Activated T-helper 17 cell treated with anti-CD3 and anti-CD28 coated beads, Interleukin-2, amount 50 U/mL, for 72 hours (primary cell): ENCODE measurements at places on chromosomes 2 and 18.

GRCh38 chr2:25304826-25305596, 36.7 kb downstream of the DNMT3A start:
- ATAC-seq = no peak

DNA sequence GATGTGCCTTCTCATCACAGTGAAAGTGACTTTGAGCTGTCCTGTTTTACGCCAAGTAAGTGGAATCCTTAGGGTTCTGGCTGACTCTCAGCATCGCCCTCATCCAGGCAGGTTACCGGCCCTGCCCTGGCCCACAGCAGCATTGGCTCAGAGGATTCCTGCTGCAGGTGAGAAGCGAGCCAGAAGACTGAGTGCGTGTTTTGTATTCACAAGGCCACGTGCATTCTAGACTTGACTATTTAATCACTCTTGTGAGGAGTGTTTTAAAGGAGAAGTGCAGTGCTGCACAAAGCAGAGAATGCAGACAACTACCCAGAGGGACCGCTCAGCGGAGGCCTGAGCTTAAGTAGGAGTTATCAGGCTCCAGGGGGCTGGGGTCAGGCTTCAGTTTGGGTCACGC, 48.3 kb downstream of the LAMA3 start:
- ATAC-seq = no peak

DNA sequence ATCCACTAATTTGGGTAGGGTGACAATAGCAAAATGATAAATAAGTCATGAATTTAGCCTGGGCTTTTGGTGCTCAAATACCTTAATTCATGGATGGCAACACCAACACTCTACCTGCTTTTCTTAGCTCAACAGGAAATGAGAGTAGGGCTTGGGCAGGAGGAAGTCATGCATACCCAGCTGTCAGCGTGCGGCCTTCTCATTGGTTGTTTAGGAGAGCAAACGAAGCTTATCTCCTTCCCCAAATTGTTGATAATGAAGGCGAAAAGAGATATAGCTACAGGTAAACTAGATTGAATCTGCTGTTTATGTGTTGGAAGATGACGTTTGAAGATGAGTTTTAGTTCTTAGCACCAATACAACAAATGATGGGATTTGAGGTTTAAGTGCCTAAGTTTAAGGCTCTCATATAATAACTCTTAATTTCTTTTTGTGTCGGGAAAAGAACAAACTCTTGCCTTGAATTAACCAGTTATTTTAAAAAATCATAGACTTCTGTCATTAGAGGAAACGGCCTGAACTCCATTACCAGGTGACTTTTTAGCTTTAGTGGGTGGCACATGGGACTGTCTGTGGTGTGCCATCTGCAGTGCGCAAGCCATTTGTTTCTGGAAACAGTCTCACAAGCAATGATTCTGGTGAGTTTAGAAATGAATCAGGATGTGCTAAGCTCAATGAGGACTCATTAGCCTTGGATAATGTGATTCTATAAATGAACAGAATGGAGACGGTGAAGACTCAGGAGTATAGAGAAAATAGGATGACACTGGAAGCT, 19.8 kb downstream of the MAP4K4 start:
- ATAC-seq = peak; percentile 67

DNA sequence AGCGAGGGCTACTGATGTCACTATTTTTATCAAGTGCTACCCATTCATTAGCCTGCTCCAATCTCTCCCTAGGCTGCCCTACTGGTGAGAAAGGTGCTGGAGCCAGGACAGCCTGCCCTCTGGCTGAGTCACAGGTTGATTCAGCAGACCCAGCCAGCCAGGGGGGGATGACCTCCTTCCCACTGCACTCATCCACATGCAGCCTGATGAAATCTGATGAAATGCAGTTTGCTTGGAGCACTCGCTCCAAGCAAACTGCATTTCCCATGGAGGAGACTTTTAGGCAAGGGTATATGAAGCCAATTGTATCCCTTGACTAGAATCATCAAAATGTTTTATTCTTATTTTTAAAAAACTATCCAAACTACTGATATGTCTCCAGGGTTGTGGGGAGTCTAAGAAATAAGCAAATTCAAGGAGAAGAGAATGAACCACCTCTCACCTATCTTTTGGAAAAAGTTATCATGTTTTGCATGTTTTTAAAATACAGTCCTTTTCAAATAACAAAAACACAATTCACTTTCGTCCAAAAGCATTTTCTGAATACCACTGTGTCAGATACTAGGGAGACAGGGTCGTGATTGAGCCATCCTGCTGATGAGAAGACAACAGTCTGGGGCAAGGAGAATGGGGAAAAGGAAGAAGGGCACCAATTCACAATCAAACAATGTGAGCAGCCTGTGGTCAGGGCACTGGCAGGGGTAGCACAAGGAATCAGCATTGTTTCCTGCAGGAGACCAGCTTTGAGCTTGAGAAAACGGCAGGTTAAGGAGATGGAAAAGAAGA, 128.3 kb downstream of the AFF3 start:
- ATAC-seq = no peak

- ATAC-seq = no peak
These were observed 380.2 kb downstream of the LNPK start for GRCh38 chr2:175621821-175622220.

DNA sequence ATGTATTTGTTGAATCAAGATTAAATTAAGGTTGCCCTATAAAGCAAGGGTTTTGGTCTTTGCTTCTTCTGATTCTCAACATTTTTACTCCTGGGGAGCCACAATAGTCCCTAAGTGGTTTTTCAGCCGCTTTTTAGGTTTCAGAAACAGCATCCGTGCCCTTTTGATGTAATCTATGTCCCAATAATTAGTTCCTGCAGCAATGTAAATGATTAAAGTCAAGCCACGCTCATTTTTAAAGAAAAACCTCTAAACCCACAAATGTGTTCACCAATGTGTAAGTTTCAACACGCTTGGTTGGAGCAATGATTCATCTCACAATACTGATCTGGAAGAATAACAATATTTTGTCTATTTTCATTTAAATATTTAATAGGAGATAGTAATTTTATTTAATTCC, 5.6 kb downstream of the ARL4C start:
- ATAC-seq = peak; percentile 7

DNA sequence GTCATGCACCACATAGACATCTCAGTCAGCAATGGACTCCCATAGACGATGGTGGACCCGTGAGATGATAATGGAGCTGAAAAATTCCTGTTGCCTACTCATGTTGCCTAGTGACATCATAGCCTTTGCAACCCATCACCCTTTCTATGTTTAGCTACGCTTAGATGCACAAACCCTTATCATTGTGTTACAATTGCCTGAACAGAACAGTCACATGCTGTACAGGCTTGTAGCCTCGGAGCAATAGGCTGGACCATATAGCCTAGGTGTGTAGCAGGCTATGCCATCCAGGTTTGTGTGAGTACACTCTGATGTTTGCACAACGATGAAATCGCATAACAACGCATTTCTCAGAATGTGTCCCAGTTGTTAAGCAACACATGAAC, 221.6 kb downstream of the ALPK2 start:
- ATAC-seq = no peak

- peak; percentile 82 for ATAC-seq
These were observed 89.2 kb upstream of the CXCR4 start for GRCh38 chr2:136207030-136207623.

DNA sequence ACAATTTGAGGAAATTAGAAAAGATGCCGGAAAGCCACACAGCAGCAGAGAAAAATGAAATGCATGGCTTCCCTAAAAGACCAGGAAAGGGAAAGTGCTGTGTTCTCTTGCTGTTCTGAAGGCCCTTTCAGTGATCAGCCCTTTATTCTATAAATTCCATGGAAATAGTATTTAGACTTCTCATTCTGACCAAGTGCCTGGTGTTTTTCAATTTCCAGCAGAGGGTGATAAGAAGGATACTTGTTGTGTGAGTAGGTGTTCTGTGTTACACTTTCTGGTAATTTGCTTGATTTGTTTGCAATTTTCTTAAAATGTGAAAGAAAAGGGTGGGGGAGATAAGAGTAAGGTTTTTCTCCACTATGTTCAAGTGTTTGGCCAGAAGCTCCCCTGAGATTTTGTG, 504.5 kb downstream of the IRS1 start:
- no peak for ATAC-seq

- no peak for ATAC-seq
These were observed 45.2 kb upstream of the NYAP2 start for GRCh38 chr2:225354281-225354774.

- ATAC-seq = no peak
These were observed 807.4 kb downstream of the CNTNAP5 start for GRCh38 chr2:124832521-124832920.

DNA sequence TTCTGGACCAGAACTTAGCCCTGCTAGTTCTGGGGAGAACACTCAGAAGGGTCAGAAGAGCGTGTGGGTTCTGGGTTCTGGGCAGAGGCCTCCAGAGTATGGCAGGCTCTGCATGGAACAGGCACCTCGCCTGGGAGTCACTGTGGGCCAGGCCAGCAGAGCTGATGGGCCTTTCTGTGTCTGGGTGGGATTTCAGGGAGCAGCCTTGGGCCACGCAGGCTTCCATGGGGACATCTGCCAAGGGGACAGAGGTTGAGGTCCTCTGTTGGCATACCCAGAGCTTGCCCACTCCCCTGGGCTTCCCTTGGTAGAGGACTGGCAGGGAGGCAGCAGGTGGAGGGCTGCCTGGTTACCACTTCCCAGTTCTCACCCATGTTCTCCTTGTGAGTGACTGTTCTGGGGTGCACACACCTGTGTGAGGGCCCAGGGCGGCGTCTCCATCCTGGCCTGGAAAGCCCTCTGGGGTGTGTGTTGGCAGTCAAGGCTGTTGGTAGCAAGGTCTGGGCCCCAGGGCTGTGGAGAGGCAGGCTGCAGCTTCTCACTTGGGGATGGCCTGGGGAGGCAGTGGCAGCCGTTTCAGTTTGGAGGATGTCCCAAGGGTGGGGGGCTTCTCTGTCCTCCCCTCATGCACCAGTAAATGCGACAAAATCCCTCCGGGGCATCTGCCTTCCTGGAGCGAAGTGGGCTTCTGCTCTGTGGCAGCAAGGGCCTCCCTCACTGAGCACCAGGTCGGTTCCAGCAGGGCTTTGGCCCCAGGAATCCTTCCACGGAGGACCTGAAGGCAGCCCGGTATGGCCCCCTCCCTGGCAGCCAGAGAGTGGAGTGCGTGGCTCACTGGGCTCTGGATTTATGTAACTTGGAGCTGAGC, 74.6 kb upstream of the HDAC4 start:
- ATAC-seq = no peak

DNA sequence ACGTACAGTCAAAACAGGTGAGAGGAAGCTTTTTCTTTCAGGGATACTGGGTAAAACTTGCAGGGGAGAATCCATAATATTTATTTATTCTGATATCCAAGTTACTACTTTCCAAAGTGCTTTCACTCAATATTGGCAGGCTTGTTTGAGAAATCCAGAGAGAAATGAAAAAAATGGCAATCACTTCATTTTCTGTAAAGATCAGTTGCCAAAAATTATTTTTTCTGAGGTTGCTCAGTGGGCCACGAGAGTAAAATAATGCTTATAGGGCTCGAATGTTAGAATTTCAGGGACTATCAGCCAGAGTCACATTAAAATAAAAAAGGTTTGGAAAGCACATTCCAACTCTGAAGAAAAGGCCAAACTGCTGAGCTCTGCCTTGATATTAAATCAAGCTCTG, 324.6 kb upstream of the RND3 start:
- ATAC-seq = no peak

DNA sequence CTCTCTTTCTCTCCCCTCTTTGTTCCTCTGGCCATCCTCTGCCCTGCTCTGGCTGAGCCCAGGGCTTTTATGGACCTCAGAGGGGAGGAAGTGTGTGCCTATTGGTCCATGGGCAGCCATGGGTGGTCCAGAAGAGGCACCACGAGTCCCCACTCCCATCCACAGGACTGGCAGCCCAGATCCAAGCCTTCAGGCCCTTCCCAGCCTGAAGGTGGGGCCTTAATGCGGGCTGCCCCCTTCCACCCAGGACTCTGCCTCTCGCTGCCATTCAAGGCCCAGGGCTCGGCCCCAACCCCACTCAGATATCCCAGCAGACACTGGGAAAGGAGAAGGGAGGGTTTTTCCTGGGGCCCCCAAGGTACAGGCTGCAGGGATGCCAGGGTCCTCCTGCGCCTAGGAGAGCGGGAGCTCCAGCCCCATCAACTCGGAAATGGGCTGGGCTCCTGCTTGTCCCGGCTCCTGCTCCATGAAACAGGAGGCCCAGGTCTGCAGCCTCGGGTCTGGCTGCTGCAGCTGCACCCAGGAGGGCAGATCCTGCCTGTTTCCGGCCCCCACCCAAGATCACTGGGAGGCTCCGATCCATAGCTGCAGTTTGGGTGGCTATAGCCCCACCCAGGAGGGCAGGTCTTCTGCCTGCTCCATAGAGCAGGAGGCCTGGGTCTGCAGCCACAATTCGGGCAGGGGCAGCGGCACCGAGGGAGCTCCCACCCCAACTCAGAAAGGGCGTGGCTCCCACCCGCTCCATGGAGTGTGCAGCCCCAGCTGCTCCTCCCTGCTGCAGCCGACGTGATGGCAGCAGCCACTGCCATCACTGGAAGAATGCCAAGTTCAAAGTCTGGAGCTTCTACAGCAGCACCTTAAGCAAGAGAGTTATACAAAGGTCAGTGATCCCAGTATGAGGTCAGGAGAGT, 116.6 kb upstream of the RBBP8 start:
- ATAC-seq = no peak

DNA sequence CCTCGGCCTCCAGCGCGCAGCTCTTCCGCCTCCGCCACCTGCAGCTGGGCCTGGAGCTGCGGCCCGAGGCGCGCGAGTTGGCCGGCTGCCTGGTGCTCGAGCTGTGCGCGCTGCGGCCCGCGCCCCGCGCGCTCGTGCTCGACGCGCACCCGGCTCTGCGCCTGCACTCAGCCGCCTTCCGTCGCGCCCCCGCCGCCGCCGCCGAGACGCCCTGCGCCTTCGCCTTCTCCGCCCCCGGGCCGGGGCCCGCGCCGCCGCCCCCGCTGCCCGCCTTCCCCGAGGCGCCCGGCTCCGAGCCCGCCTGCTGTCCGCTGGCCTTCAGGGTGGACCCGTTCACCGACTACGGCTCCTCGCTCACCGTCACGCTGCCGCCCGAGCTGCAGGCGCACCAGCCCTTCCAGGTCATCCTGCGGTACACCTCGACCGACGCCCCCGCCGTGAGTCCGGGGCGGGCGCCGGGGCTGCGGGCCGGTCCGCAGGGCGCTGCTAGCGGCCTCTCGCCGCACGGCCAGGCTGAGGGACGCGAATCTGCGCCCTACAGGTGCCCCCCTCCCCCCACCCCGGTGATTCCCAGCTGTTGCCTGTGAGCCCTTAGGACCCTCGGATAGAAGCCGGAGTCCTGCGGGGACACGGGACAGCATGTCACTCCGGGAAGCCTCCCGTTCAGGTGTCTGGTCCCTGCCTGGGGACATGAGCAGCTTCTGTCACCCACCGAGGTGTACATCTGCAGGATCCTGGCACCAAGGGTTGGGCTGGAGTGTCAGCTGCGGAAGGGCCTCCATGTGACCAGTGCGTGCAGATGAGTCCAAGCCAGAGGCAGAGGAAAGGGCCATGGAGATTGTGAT, 616 bp downstream of the RNPEPL1 start:
- ATAC-seq = no peak

DNA sequence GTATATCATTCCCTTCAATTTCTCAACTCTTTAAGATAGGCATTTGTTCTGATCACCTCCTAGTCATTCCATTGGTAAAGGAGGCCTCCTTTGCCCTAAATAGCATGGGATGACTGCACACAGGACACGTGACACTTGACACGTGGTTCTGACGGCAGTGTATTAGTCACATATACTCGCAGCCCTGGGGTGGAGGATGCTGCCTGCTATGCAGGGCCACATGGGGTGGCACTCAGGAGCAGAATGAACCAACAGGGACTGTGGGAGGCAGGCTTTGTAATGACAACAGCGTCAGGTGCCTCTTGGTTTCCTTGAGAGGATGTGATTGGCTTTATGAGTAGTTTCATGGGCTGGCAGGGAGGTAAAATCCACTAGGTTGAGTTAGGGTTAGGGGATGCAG, 9.3 kb upstream of the KCNS3 start:
- ATAC-seq = peak; percentile 26
